ENCODE measurements at places on chromosomes 3 and 15.

DNA sequence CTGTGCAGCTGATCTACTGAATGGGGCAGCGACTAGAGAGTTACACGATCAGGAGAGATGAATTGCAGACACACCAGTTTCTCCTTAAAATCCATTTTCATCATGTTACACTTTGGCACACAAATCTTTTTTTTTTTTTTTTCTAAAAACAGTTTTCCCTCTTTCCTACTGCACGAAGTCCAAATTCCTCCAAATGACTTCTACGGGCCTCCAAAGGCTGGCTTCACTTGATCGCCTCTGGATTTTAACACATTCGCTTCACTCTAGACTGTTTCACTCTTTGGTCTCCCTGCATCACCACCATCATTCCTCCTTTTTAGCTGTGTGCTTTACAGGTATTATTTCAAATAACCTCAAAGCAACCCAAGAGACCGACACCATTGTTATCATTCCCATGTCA is 268.6 kb downstream of the RORA start:
- no peak for DNase-seq

DNA sequence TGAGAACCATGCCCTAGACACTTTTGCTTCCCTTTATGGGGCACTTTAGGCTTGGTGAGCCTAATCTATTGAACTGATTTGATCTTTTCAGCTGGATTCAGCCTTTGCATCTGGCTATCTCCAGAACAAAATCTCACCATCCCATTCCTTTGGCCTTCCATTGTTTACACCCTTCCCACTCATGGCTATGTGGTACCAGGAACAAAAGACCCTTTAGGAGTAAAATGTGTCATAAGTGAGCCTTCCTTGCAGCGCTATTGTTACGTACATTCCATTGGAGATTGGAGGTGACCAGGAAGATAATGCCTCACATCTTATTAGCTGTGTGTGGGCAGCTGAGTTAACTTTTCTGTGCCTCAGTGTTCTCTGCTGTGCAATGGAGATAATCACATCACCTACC is 188.4 kb downstream of the SATB1 start:
- DNase-seq: no peak

GRCh38 chr15:35311615-35312014 is 226.5 kb upstream of the NANOGP8 start:
- DNase-seq: no peak

GRCh38 chr3:128971421-128972100 is 22.3 kb downstream of the CFAP92 start:
- DNase-seq: no peak

GRCh38 chr15:48017747-48018146 is 103.0 kb upstream of the SLC24A5 start:
- DNase-seq: no peak

DNA sequence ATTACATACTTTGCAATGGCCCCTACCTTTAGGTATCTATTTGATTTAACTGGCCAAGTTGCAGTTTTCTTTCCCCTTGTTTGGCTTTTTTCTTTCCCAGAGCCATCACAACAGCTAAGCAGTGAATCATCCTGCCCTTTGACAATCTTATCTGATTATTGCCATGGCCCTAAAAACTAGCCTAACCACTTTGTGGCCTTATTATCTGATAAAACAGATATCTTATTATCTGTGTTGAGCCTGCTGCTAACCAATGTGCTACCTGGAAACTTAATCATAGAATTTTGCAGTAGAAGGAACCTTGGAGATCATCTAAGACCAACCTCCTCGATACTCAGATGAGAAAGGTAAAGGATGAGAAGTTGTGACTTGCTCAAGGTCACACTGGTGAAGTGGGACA is 37.1 kb downstream of the EIF4E3 start:
- no peak for DNase-seq

DNA sequence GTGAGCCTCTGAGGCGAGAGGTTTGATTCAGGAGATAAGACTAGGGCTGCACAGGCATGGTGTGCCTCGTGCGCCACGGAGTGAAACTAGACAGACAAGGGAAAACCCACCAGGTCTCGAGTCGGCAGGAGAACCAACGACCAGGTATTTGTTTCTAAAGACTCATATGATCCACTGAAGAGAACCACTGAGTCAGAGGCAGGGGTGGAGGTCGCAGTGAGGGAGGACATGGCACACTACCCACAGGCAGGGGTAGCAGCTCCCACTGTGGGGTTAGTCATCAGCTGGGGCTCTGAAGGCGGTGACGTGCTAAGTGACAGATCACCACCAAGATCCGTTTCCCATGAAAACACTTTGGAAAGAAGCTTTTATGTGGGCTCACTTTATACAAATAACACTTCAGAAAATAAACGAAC is 45.7 kb downstream of the CHSY1 start:
- no peak for DNase-seq

DNA sequence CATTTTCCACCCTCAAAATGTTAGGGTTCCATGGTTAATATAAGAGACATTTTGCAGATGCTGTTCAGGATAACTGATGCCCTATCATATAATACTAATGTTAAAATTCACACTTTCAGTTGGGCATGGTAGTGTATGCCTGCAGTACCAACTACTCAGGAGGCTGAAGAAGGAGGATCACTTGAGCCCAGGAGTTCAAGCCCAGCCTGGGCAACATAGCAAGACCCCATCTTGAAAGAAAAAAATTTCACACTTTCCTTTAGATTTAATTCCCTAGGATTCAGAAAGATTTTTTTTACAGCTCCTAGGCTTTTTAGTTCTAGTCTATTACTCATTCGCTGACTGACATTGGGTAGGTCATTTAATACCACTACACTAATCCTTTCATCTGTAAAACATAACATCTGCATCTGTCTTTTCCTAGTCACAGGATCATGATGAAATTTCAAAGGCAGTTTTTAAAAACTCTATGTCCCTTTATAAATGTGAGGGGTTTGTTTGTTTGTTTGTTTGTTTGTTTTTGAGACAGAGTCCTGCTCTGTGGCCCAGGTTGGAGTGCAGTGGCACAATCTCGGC is 103.7 kb downstream of the MYO5A start:
- no peak for DNase-seq

GRCh38 chr3:123536153-123536895 is 48.5 kb downstream of the HACD2 start:
- no peak for DNase-seq

DNA sequence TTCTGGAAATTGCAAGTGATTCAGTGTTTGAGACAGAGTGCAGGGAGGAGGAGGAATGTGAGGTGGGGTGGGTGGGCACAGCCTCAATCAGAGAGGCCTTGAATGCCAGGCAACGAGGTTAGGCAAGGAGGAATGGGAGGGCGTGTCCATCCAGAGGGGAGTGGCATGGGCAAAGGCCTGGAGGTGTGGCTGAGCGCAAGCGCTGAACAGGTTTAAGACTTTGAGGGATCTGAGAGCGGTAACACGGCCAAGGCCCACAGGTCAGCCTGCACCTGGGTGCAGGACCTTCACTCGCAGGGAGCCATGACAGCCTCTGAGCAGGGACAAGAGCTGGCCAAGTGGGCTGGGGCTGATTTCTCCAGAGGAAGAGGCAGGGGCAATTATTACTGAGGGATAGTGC is 125.9 kb downstream of the TPRA1 start:
- no peak for DNase-seq

GRCh38 chr3:148238421-148238821 is 459.3 kb upstream of the AGTR1 start:
- no peak for DNase-seq

GRCh38 chr3:140856905-140857304 is 84.7 kb upstream of the SLC25A36 start:
- DNase-seq: no peak

DNA sequence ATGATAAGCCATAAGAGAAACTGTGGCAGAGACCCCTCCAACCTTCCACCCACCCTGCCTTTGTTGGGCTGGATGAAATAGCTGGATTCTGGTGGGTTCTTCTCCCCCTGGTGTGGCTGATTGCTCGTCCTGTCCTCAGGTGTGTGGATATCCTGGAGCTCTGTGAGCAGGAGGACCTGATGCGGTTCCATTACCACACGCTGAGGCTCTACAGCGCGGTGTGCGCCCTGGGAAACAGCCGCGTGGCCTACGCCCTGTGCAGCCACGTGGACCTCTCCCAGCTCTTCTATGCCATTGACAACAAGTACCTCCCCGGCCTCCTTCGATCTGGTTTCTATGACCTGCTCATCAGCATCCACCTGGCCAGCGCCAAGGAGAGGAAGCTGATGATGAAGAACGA is 306.3 kb upstream of the CHRM5 start:
- DNase-seq: no peak

DNA sequence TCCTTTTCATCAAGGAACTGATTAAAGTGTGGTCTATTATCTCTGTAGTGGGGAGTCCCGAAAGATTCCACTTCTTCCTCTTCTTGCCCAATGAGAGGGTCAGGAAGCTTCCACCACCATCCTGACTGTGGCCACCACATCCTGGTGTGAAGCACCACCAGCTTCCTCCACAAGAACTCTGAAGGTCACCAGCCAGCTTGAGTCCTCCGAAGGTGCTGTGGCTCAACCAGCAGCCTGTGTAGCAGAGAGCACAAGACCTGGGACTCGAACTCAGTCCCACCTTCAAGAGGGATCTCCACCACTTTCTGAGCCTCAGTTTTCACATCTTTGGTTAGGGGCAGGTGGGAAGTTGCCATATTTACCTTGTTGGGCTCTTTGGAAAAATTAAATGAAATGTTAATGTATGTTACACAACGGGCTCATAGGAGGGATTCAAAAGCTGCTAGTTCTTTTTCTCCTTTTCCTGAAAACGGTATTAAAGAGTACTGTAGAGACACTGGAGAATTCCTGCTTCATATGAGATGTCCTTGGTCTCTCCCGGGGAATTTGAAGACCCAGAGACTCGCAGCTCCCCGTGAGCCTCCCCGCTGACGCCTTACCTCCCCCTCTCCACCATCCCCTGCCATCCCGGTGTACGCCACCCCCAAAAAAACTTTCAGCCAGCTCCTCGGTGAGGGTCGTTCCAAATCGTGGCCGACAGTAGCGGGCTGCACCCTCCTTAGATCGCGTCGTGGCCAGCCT is 816 bp upstream of the ACAN start:
- no peak for DNase-seq

DNA sequence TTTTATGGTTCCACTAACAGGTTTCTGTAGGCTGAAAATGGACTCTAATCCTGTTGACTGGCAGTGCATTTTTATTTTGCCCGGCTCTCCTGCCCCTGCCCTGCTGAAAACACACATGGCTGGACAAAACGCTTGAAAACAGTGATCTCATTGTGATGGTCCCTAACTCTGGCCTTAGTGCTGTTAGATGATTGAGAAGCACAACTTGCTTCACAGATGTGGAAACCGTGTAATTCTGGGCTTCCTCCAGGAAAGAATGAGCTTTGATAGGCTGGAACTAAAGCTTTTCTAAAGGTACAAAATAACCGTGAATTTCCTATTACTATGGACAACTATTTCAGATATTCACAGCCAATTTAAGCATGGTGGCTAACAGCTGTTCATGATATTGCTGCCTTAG is 121.4 kb downstream of the VGLL3 start:
- no peak for DNase-seq

- no peak for DNase-seq
These were observed 3.9 kb downstream of the HYAL2 start for GRCh38 chr3:50318615-50319014.

DNA sequence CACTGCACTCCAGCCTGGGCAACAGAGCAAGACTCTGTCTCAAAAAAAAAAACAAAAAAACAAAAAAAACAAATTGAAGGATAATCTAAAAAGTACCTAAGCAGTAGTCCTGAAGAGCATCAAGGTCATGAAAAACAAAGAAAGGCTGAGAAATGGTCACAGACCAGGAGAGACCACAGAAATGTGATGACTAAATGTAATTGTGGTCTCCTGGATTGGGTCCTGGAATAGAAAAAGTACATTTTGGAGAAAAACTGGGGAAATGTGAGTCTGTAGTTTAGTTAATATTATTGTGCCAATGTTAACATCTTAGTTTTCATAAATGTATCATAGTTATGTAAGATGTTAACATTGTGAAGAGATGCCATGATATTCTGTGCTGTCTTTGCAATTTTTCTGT is 267.5 kb upstream of the NR2E3 start:
- no peak for DNase-seq

DNA sequence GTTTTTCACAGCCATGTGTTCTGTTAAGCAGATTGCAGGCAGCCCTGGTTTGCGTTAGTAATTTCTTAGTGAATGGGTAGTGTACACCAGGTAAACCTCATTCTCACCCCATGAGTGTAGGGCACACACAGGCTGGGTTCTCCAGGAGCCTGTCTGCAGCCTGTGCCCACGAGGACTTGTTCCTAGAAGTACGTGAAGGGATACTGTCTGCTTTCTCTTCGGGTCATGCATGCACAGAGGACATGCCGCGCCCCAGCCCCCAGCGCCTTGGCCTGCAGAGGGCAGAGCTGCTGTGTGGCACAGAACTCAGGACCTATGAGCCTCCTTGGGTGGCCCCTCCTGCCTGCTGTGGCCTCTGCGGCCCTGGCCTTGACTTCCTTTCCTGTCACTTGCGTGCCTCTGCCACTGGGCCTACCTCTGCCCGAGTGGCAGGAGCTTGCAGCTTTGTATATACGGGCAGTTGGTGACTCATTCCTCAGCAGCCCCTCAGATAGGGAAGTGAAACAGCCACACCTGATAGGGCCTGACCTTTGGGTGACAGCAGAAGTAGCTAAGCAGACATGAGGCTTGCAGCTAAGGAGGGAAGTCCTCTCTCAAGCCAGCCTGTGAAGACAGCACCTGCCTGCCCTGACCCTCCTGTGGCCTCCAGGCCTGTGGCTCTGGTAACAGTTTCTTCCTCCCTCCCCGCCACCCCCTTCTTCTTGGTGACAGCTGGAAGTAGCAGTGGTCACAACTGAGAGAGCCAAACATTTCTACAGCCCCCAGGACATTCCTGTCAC is 19.5 kb downstream of the PPCDC start:
- DNase-seq: peak; percentile 94

DNA sequence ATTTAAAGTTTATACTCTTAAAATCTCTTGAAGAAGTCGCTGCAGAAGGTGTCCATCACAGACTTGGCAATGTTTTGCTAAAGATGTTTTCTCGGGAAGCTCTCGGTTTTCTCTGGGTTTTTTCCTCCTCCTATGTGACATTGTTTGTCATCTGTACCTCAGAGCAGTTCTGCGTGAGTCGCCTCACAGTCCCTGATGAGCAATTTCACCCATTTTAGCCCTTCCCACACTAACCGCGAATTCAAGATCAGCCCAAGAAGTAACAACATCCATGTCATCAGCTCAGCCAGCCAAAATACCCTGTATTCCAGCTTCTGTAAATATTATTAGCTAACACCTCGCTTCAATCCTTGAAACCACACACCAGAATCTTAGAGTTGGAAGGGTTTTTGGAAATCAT is 224.3 kb upstream of the SETMAR start:
- DNase-seq: no peak

DNA sequence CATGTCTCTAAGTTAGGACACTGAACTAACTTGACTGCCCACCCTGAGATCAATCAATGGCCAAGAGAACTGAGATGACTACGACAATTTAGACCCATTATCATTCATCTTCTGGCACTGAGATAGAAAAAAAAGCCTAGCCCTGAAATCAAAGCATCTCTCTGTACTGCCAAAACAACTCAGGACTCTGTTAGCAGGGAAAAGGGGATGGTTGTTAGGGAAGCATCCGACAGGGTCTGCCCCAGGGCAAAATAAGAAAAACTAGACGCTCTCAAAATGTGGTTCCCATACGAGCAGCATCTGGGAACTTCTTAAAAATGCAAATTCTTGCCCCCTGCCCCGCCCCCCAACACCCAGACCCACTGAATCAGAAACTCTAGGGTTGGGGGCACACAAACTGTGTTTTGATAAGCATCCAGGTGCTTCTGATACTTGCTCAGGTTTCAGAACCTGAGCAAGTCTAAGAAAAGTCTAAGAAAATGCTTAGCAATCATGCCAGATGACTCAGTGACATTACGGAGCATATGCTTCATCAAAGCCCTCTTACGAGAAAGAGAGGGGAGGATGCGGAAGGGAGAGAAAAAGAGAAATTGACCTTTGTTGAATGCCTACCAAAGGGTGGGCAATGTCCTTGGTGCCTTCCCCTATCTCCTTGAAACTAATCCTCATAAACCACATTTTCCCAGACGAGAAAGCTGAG is 172.8 kb upstream of the HES1 start:
- no peak for DNase-seq

All from vagina (tissue), 2 donors.